Dorsolateral prefrontal cortex (tissue), 122 donors: ENCODE measurements at places on chromosomes 5 and 9. TPM values are rescaled to one million over a fixed set of nuclear protein-coding genes. Genes with fewer than 3 reads are reported as not detected.

GRCh38 chr5:170275376-170275994 lies 22.1 kb downstream of the LCP2 start:
- DNase-seq: no peak

- DNase-seq: no peak
Observed at GRCh38 chr9:100285080-100285479, 67.7 kb downstream of the TEX10 start.

- no peak for DNase-seq
Observed at GRCh38 chr9:22373636-22374035, 73.0 kb upstream of the DMRTA1 start.

PRUNE2 gene
- 215 TPM for total RNA-seq
